ENCODE measurements at places on chromosomes 11 and 22.

DNA sequence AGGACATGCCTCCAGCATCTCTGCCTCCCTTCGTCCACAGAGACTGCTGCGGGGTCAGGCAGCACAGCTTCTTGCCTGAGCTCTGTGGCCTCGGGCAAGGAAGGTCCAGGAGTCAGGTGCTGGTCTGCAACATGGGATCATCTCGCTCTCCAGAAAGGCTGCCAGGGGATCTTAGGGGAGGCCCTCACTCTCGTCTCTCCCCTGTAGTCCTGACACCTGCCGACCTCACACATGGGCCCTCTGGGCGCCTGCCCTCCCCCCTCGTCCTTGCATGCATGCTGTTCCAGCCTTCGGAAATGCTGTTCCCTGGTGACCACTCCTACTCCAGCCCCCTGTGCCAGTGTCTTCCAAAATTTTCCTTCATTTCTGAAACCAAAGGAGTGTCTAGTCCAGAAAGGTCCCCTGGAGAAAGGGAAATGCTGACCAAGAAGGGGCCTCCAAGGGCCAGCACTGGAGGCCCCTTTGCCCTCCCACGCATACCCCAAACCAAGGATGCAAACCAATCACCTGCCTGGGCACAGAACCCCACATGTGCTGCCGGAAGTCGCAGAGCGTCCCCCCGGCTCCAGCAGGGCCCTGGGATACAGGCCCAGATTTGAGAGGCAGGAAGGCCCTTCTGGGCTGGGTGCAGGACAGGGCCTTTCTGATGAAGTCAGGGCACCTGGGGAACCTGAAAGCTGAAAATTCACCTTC is 41.0 kb downstream of the IGF2 start:
- DNase-seq = no peak

DNA sequence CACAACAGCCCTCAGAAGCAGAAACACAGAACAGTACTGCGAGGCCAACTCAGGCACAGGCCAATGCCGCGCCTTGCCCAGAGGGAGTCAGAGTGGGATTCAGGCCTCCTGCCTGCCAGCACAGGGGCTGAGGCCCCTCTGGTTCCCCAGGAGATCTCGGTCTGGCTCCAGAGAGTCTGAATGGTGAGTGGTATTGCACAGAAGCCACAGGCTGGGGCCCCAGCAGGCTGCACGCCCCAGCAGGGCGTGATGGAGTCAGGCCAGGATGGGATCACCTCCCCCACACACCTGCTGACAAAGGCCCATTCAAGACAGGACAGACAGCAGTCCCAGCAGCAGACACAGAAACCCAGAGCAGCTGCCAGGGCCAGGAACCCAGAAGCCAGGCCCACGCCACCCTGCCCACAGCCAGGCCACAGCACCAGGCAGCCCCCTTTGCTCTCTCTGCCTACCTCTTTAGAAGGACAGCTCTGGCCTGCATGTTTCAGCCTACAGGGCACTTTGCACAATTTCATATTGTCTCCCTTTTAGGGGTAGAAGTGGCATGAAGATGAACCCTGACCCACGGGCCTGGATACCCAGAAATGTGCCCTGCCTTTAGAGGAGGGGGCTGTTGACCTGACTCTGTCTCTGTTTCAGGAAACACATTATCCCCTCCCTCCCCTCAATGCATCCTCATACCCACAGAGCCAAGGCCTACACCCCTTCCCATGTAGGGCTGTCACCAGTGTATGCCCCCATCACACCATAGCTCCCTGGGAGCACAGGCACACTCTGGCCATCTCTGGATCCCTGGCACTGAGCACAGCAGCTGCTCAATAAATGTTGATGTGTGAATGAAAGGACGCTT is 6.1 kb downstream of the FXYD6 start:
- no peak for DNase-seq

DNA sequence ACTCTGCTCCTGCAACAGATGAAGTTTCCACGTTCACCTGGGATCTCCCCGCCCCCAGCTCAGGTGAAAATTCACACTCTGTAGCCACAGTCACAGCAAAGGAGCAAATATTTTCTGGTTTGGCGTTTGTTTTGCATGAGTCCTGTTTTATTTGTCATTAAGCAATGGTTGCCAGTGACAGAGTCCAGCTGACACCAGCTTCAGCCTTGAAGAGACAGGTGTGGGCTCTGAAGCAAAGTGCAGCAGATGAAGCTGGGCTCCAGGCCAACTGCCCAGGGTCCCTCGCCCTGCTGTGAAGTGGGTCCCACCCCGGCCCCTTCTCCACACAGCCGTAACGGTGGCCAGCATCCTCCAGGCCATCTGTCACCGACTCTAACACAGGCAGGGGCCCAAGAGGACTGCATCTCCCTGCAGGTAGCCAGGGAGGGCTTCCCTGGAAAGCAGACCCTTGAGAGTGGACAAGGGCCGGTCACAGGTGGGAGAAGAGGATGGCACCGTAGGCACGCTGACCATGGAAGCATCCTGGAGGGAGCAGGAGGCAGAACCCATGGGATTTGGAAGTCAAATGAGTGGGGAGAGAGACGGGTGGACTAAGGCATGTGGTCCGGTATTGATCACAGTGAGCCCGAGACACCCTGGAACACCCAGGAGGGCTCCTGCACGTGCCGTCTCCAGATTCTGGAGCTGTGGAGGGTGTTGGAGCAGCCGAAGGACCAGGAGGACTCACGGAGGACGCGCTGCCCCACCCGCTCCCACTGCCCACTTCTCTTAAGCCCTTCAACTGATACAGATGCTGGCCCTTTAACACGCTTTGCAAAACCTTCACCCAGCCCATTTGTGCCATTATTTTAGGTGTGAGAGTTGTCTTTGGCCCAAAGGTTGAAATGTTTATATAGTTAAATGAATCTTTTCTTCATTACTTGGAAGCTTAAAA is 294.5 kb downstream of the BRD1 start:
- DNase-seq = no peak

DNA sequence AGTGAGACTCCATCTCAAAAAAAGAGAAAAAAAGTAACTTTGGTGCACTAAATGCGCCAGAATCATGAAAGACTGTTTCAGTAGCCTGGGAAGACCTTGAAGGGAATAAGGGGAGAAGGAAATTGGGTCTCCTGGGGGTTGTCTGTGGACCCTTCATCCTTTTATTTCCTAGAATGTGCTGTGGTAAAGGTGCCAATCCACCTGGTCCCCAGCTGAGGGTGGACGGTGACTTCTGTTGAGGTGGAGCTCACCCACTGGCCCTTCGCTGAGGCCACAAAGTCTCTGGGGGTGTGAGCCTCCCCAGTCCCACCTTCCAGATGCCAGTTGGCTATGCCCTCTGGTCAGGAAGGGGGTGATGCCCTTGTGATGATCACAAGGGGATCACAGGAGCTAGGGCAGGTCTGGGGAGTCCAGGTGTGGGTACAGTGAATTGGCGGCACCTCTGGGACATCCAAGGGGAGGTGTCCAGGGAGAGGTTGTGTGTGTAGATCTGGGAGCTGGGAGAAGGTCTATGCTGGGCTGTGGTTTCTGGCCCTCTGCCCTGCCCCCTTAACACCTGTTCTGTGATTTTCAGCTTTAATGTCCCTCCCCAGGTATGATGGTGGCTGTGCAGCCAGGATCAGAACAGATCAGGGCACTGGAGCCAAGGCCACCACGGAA is 34.2 kb upstream of the LMO1 start:
- no peak for DNase-seq

DNA sequence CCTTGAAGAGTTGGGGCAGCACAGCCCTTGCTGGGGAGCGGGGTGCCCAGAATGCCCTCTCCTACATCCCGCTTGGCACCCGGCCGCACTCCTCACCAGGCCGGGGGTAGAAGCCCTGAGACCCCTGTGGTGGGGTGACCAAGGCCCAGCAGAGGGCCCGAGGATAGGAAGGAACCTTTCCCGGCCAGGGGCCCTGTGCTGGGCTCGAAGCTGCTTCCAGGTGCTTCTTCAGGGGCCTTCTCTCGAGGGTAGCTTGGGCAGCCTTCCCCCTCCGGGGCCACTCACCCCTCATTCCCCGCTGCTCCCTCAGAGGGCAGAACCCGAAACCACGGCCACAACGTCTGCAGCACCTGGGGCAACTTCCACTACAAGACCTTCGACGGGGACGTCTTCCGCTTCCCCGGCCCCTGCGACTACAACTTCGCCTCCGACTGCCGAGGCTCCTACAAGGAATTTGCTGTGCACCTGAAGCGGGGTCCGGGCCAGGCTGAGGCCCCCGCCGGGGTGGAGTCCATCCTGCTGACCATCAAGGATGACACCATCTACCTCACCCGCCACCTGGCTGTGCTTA is 752 bp downstream of the MUC2 start:
- no peak for DNase-seq

- DNase-seq = no peak
Observed at GRCh38 chr22:44164031-44164430, 16.7 kb upstream of the PARVG start.

GRCh38 chr11:126646701-126647557 is 291.4 kb downstream of the ST3GAL4 start:
- DNase-seq = no peak

DNA sequence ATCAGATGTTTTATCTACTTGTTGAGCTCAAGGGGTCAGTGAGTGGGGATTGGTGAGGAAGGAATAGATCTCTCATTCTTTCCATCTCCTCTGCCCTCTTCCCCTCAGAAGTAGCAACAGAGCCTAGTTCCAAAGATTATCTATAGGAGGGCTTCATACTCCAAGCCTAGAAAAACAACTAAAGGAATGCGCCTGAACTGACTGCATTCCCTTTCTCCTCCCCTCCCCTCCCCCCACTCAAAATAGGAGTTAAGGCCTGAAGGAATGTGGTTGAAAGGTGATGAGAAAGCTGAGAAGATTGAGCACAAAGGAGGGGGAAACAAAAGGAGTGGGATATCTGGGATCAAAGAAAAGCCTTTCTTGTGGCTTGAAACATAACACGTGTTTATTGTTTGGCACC is 10.5 kb downstream of the EMSY start:
- peak; percentile 43 for DNase-seq

DNA sequence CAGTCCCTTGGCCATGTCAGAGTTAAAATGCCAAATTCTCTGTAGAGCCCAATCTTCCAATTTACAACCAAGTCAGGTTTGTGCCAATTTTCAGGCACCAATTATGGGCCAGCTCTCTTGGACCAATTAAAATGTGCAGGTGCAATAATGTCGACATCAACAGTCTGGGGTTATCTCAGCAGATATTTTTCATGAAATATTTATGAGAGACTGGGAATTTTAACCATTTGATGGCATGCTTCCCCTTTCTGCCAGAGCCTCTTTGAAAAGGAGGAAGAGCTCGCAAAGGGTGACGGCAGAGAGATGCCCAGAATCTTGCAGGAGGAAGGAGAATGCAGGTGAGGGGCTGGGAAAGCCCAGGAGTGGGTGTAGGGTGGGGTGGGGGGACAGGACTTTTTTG is 100.8 kb upstream of the SYT13 start:
- no peak for DNase-seq

- DNase-seq = no peak
Observed at GRCh38 chr22:44493206-44493605, 4.8 kb downstream of the RTL6 start.

DNA sequence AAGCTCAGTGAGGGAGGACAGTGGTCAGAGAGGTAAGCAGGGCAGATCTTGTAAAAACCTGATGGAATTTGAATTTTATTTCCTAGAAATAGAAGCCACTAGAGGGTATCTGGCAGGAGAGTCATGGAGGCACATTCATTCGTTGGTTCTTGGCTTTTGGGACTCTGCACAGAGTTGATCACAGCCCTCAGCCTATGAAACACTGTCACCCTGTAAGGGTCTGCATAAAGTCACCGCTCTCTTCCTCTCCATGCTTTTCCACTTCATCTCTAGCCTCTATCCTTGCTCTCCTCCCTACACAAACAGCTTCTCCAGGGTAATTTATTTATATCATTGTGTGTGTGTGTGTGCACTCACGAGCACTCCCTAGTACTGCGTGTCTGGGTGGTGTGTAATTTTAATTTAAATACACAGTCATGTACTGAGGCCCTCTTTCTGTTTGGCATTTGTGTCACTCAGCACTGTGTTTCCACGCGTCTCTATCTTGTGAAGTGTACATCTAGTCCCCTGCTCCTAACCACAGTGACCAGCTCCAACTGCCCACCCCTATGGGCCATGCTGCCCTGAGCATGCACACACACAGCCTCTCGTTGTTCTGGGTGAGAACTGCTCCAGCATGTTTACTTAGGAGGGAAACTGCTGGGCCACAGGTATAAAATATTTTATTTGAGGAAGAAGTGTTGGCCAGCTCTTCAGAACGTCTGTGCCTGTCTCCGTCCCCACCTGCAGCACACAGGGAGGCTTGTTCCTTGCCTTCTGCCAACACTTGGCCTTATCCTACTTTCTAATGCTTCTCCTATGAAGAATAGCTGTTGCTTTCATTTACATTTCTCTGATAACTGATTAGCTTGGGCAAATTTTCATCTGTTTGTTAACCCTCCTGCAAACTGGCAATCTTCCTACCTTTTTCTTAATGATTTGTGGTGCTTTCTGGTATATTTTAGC is 4.5 kb downstream of the KCNQ1OT1 start:
- no peak for DNase-seq

DNA sequence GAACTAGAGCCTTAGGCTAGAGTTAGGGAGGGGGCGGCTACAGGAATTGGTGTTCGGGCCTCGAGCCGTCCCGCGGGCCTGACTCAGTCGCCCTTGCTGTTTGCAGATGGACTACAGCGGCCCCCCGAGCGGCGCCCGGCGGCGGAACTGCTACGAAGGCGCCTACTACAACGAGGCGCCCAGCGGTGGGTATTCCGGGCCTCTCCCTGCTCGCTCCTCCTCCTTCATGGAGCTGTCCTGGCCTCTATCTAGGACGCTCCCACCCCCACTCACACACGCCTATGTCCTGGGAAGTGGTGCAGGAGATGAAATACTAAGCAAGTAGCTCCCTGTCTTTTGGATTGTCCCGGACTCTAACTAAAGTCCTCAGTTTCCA is 1.4 kb downstream of the MYOD1 start:
- no peak for DNase-seq

DNA sequence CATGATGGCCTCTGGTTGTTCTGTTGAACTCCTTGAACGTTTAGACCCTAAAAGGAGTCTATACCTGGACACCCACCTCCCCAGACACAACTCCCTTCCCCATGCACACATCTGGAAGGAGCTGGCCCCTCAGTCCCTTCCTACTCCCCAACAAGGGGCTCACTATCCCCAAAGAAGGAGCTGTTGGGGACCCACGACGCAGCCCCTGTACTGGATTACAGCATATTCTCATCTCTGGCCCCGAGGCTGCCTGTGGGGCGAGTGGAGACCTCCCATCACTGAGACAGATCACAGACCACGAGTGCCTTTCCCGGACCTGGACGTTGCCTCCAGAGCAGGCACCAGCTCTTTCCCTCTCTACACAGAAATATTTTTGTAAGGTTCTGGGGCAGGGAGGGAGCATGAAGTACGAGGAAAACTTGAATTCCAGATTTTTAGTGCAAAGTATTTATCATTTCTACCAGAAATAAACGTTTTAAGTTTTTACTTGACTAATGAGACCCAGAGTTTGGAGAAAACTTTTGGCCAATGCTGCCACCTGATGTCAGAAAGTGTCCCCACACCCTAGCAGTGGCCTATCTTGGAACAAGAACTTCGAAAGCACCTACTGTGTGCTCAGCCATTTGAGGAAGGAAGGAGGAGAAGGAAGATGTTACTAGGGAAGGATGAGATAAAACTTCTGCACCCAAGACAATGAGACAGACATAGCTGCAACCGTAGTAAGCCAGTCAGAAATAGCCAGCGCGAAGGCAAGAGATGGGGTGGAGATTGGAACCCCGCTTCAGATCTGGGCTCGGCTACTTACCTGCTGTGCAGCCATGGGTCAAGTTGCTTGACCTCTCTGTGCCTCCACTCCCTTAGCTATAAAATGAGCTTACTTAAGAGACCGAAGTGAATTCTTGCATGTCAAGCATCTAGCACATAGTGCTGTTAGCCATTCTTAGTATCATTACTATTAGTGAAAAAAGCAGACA is 10.2 kb upstream of the POU2F3 start:
- no peak for DNase-seq
